ENCODE measurements at places on chromosomes 5 and 9.

GRCh38 chr9:104798209-104798995 lies 34.5 kb downstream of the NIPSNAP3B start:
- DNase-seq = no peak

DNA sequence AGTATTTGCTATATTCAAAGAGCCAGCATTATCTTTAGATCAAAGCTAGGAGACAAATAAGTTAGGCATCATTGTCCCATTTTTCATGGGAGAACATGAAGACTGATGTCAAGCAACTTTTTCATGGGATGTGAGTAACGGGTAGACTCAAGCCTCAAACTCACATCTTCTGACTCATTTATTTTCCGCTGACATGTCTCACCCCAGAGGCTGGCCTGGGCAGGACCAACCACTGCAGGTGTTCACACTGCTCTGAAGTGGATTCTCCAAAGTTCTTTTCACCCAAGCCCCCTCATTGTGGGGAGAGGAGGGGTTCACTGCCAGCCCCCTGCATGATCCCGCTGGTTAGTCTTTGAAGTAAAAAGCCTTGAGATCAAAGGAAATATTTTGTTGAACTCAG lies 34.9 kb upstream of the BASP1 start:
- DNase-seq = no peak

DNA sequence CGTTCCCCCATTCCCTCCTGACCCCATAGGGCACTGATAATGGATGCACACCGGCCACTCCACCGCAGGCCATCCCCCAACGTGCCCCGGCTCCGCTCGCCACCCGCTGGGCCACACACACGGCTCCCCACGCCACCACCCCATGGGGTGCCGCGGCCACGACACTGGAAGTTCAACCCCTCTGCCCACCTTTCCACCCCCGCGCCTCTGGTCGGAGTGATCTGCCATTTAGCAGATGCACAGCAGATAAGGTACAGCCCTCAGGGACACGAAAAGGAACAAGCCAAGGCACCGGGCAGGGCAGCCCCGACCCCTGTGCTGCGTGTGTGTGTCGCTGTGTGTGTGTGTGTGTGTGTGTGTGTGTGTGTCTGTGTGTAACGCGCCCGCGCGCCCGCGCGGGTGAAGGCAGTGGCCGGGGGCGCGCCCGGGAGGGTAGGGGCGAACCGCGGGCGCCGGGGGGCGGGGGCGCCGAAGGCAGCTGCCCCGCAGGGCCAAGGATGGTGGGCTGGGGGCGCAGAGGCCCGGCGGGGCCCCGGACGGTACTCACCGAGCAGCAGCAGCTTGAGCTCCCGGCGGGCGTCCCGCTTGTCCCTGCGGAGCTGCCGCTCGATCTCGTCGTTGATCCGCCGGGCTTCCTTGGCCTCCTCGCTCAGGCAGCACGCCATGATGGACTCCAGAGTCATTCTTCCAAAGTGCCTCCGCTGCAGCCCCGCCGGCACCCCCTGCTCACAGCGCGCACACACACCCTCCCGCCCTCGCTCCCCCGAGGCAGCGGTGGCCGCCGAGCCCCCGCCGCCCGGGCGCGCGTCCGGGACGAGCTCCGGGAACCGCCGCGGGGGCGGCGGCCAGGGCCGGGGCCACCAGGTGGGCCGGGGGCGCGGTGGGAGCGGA lies 813 bp downstream of the GNAQ start:
- DNase-seq = peak; percentile 69

DNA sequence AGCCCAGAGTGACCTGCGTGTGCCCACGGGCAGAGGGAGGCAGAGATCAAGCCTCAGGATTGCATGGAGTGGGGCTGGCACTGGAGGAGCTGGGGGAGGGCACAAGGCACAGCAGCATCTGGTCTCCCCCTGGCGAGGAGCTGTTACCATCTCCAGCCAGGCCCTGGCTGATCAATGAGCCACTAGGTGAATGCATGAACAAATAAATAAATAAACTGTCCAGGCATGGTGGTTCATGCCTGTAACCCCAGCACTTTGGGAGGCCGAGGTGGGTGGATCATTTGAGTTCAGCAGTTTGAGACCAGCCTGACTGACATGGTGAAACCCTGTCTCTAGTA lies 14.3 kb upstream of the PSMB7 start:
- DNase-seq = no peak

- peak; percentile 38 for DNase-seq
Observed at GRCh38 chr5:33232731-33233505, 207.8 kb upstream of the TARS1 start.

DNA sequence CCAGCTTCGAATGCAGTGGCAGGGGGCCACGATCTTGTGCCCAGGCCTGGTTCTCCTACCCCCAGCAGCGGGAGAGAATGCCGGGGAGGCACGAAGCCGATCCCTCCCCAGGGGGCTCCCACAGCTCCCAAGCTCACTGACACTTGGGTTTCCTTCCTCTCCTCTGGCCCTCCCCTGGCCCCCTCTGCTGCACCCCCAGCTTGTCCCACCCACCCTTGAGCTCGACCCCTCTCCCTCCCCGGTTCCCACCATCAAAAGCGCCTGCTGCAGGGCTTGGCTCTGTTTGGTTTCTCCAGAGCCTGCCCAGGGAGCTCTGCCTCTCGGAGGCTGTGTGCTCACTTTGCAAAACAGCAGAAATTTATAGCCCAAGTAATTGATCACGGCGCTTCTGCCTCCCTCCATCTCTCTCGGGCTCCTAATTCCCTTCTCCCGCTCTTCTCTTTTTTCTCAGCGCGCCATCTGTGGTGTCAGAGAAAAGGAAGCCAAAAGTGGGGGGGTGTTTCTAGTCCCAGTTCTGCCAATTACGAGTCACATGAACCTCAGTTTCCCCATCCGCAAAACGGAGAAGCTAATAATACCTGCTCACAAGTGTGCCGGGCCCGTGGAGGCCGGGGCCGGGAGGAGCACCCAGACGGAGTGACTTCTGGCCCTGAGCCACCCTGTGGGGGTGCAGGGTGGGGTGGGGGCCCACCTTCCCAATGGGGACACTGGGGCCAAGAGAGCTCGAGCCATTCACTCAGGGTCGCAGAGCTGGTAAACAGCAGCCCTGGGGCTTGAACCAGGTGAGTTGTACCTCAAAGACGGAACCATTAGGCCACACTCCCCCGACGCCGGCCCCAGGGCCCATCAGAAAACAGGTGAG lies 141.2 kb upstream of the IER5L start:
- DNase-seq = no peak

DNA sequence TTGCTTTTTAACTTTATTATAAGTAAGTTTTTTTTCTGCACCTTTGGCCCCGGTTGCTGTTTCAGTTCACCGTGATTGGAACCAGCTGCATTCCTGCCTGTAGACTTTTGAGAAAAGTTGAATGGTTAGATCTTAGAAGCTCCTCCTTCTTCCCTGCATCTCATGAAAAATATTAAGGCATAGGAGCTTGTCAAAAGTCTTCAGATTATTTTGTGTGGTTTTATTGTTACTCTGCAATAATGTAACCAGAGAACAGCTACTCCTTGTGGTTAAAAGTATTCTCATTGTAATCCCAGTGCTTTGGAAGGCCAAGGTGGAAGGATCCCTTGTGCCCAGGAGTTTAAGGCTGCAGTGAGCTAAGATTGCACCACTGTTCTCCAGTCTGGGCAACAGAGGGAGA lies 3.3 kb upstream of the SLC2A8 start:
- DNase-seq = no peak

DNA sequence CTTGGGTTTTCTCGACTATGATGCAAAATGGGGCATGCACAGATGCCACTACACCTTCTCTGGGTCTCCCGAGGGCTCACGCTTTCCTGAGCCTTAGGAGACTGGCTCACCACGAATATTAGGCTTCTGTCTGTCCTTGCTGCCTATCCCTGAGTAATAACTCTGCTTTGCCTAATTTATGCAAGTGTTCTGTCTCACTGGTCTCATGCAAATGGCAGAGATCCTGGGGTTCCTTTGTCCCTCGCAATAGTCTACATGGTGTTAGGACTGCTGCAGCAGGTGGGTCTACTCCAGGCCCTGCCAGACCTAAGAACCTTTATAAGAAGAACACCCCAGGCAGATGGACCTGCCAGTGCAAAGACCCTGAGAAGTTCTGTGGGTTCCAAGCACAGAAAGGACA lies 72.3 kb upstream of the HRH2 start:
- DNase-seq = no peak

DNA sequence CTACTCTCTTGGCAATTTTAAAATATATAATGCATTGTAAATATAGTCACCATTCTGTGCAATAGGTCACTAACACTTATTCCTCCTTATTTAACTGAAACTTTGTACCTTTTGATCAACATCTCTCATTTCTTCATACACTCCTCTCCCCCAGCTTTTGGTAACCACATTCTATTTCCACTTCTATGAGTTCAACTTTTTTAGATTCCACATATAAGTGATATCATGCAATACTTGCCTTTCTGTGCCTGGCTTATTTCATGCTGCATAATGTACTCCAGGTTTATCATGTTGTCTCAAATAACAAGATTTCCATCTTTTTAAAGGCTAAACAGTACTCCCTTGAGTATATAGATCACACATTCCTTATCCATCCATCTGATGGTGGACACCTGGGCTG lies 188.8 kb downstream of the NXNL2 start:
- no peak for DNase-seq

GRCh38 chr5:45109636-45110035 lies 300.9 kb downstream of the MRPS30 start:
- DNase-seq = no peak

- no peak for DNase-seq
Observed at GRCh38 chr5:144194144-144194543, 23.5 kb downstream of the KCTD16 start.

DNA sequence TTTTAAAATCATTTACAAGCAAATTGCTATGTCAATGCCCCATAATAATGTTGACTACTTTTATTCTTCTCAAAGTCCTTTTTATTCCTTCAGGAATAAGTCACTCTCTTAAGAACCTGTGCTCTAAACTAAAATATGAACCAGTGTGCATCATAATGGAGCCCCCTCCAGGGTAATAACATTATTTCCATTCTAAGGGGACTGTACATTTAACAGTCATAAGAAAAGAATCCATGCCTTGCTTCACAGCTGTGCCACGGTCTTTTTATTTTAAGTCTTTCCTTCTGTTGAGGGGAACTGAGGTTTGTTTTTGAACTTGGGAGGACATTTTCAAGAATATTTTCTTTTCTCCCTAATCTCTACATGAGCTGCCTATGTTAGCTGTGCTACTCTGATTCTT lies 297.6 kb downstream of the MAN2A1 start:
- no peak for DNase-seq

DNA sequence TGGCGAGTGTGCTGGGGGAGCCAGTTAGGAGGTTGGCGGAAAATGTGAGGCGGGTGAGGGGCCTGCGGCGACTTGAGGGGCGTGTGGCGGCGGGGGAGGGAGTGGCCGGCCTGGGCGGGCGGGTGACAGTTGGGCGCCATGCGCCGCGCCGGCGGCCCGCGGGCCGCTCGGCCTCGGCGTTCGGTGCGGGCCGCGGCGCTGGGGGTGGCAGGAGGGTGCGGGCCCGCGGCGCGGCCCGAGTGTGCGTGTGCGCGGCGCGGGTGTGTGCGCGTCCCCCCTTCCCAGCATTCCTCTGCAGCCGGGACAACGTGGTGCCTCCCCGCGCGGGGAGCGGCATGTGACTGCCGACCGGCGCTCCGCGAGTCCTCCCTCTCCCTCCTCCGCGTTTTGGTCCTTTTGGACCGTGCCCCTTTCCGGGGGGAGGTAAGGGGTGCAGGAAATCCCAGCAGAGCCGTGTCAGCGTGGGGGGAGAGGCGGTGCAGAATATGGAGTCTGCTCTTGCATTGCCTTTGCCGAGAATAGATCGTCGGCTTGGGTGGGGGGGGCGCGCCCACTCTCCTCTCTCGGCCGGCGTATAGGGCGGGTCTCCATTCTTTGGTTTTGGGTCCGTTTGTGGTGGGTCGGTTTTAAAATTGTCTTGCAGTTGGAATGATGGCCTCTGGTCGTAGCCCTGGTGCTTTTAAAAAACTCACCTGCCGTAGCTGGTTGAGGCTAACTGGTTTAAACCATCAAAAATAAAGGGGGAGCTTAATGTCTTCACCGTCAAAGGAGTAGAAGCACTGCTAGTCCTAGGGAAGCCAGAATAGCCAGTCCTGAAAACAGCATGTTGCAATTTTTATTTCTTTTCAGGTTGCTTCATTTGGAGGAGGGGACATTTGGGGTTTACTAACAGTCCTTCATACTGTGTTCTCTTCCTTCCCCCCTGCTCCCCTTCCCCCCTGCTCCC lies 2.0 kb downstream of the LARP1 start:
- DNase-seq = peak; percentile 61

GRCh38 chr9:136614967-136615623 lies 47.6 kb upstream of the EGFL7 start:
- DNase-seq = no peak

GRCh38 chr9:127680226-127680625 lies 26.6 kb upstream of the CFAP157 start:
- DNase-seq = no peak
